ENCODE measurements at places on chromosomes 6 and 20. TPM values are rescaled to one million over a fixed set of nuclear protein-coding genes. Genes with fewer than 3 reads are reported as not detected.

DNA sequence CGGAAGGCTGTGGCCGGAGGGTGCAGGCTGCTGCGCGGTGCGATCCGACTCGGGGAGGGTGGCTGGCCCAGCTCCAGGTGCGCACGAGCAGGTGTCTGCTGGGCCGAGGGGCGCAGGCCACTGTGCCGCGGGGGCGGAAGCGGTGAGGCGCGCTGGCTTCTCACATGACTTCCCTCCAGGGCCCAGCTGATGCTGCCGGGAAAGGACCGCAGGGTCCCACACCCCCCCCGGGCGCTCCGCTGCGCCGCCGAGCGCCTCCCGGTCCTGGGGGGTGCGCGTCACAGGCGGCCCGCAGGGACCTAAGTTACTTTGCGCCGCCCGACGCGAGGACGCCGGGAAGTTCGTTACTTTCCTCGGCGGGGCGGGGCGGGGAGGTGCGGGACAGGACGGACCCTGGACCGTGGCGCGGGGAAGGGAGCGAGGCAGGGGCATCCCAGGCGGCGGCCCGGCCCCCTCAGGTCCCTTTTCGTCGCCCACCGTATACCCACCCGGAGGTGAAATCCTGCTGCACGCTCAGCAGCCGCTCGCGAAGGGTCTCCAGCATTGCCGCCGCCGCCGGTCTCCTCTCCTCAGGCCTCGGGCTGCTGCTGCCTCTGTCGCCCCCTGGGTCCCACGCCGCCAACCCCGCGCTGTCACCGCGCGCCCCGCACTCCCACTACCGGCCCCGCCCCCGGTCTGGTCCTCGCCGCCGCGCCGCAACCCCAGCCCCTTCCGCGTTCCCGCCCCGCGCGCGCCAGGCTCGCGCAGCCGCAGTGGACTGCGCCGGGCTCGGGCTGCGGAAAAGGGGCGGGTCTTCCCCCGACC lies at the start of gene DTNBP1:
Gene DTNBP1, minus strand, starts transcription at position 703 of the 804 bp plus-strand sequence. Its CDS starts 159 bp downstream, at position 544.
- H3K36me3 ChIP-seq: no peaks in the 10 kb centered on the region
- H3K4me3 ChIP-seq: peak within 1 kb of the TSS; percentile 92
- H3K4me1 ChIP-seq: peaks cover 9% of the 10 kb centered on the region
- no peaks in the 10 kb centered on the region for H3K27me3 ChIP-seq
- peak; percentile 92 for DNase-seq

Gene CGAS
- 5.2 TPM for total RNA-seq

Gene OR2H2
- not detected for total RNA-seq

DNA sequence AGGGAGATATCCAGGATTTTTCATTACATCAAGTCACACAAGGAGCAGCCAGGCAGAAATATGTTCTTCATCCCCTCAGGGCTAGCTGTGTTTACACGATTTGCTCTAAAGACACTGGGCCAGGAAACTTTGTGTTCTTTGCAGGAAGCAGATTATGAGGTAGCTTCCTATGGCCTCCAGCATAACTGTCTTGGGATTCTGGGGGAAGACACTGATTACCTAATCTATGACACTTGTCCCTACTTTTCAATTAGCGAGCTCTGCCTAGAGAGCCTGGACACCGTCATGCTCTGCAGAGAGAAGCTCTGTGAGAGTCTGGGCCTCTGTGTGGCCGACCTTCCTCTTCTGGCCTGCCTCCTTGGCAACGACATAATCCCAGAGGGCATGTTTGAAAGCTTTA lies 11.2 kb downstream of the FAM120B start:
- H3K4me3 ChIP-seq: no peak overlapping the region
- H3K27ac ChIP-seq: no peak overlapping the region
- no peaks in the 10 kb centered on the region for H3K27me3 ChIP-seq
- H3K36me3 ChIP-seq: peaks cover 33% of the 10 kb centered on the region
- peaks cover 7% of the 10 kb centered on the region for H3K4me1 ChIP-seq

Gene COL11A2
- total RNA-seq: 172 TPM

Gene XKR7
- total RNA-seq: 0.04 TPM

DNA sequence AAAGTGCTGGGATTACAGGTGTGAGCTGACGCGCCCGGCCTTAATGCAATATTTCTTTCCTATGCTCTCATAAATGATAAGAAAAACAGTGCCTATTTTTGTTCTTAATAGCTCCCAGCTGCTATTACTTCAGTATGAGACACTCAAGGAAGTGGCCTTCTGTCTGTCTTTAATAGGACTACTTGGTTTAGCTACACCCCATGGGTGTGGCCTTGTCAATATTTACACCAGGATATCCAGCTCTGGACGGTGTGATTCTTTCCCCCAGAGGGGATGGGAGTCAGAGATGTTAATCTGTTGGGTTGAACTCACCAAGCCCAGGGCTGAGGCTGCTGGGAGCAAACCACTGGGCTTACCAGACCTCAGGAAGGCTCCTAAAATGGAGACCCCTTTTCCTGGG lies 134.2 kb downstream of the CEP57L1 start:
- DNase-seq: no peak
- H3K4me3 ChIP-seq: no peak overlapping the region
- H3K27ac ChIP-seq: no peak overlapping the region

Gene CCM2L
- 4.9 TPM for total RNA-seq

GRCh38 chr6:18457065-18457737 lies 70.1 kb downstream of the RNF144B start:
- H3K27ac ChIP-seq: no peak overlapping the region
- H3K4me3 ChIP-seq: no peak overlapping the region
- no peaks in the 10 kb centered on the region for H3K27me3 ChIP-seq
- H3K4me1 ChIP-seq: no peaks in the 10 kb centered on the region
- H3K36me3 ChIP-seq: no peaks in the 10 kb centered on the region
- DNase-seq: no peak

Gene CDSN
- not detected for total RNA-seq

GRCh38 chr20:41428285-41428684 lies 61.7 kb upstream of the EMILIN3 start:
- no peak overlapping the region for H3K4me3 ChIP-seq
- no peaks in the 10 kb centered on the region for H3K27me3 ChIP-seq
- no peak overlapping the region for H3K27ac ChIP-seq
- H3K4me1 ChIP-seq: no peaks in the 10 kb centered on the region
- peaks cover 61% of the 10 kb centered on the region for H3K36me3 ChIP-seq

GRCh38 chr6:144027932-144028587 lies 20.0 kb upstream of the PLAGL1 start:
- no peak overlapping the region for H3K4me3 ChIP-seq
- no peaks in the 10 kb centered on the region for H3K4me1 ChIP-seq
- H3K27ac ChIP-seq: no peak overlapping the region
- H3K27me3 ChIP-seq: no peaks in the 10 kb centered on the region

- no peaks in the 10 kb centered on the region for H3K27me3 ChIP-seq
- no peaks in the 10 kb centered on the region for H3K4me1 ChIP-seq
- no peaks in the 10 kb centered on the region for H3K36me3 ChIP-seq
- H3K27ac ChIP-seq: no peak overlapping the region
- DNase-seq: peak; percentile 19
Observed at GRCh38 chr6:47168180-47168579, 126.0 kb upstream of the ADGRF1 start.

DNA sequence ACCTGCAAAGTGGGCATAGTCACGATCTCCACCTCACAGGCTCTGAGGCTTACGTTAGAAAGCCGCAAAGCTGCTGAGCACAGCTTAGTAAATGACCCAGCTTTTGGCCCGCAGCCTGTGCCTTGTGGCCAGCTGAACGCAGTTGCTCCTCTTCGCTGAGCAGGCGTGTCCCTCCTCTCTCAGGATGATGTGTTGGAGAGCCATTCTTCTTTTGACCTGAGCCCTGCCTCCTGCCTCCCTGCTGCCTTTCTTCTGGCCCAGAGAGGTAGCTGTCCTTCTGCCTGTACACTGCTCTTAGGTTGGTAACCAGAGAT lies 47.6 kb upstream of the MYL9 start:
- no peak overlapping the region for H3K4me3 ChIP-seq
- no peak overlapping the region for H3K27ac ChIP-seq
- peaks cover 37% of the 10 kb centered on the region for H3K4me1 ChIP-seq
- no peaks in the 10 kb centered on the region for H3K27me3 ChIP-seq
- peak; percentile 79 for DNase-seq

Gene RSPO4
- total RNA-seq: not detected

Gene CD83
- 15.4 TPM for total RNA-seq

- no peak overlapping the region for H3K4me3 ChIP-seq
- no peaks in the 10 kb centered on the region for H3K27me3 ChIP-seq
- peak overlapping the region; percentile 32 for H3K27ac ChIP-seq
- no peaks in the 10 kb centered on the region for H3K36me3 ChIP-seq
Observed at GRCh38 chr6:106918115-106918514, 56.4 kb downstream of the CD24 start.

DNA sequence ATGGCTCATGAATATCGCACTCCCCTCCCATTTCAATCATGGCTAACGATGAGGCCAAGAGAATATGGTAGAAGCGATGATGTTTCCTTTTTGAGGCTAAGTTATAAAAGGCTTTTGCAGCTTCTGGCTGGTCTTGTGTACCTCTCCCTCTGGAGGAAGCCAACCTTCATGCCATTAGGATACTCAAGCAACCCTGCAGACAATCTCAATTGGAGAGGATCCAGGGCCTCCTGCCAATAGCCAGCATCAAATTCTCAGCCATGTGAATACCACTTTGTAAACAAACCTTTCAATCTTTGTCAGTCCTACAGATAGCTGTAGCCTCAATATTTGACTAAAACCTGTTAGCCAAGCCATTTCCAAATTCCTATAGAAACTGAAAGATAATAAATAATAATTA lies 738.4 kb downstream of the KIF16B start:
- peak; percentile 54 for DNase-seq
- no peak overlapping the region for H3K4me3 ChIP-seq
- H3K27ac ChIP-seq: no peak overlapping the region
- H3K4me1 ChIP-seq: peaks cover 2% of the 10 kb centered on the region
- H3K36me3 ChIP-seq: no peaks in the 10 kb centered on the region

GRCh38 chr6:162630069-162630468 lies 97.5 kb downstream of the PRKN start:
- H3K27me3 ChIP-seq: no peaks in the 10 kb centered on the region
- H3K4me3 ChIP-seq: no peak overlapping the region
- H3K36me3 ChIP-seq: no peaks in the 10 kb centered on the region
- no peaks in the 10 kb centered on the region for H3K4me1 ChIP-seq
- DNase-seq: no peak

DNA sequence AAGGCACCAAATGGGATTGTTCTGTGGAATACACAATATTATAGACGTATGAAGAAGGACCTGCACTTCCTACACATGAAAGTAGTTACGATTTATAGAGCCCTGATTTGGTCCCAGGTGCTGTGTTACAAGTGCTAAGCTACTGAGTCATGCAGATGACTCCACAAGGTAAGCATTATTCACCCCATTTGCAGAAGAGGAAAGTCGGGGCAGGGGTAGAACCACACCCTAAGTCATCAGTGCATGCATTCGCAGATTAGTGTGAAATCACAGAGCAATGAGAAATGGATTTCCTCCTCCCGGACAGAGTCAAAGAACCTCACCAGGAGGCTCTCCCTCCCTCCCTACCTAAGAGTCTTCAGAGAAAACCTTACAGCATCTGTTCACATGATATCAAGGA lies 279.5 kb downstream of the LRFN2 start:
- no peak overlapping the region for H3K27ac ChIP-seq
- H3K27me3 ChIP-seq: peaks cover 9% of the 10 kb centered on the region
- H3K4me3 ChIP-seq: no peak overlapping the region
- no peak for DNase-seq
- no peaks in the 10 kb centered on the region for H3K36me3 ChIP-seq

Gene ADGRB3
- total RNA-seq: 1.5 TPM

Gene ESR1
- 0.44 TPM for total RNA-seq

DNA sequence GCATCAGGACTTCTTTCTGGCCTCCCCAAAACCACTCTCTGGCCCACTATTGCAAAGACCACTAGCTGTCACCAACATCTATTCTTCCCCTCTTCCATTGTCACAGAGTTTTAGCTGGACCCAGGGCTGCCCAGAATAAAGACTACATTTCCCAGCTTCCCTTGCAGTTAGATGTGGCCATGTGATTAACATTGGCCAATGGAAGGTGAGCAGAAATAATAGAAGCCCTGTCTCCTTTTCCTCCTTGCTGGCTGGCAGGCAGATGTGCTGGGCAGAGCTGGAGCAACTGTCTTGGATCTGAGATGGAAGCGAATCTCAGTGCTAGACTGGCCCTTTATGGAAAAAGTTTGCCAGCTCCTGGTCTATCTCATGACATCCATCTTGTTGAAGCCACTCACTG lies 97.0 kb downstream of the KCNB1 start:
- H3K36me3 ChIP-seq: no peaks in the 10 kb centered on the region
- H3K4me1 ChIP-seq: peaks cover 20% of the 10 kb centered on the region
- DNase-seq: peak; percentile 52
- no peak overlapping the region for H3K4me3 ChIP-seq
- H3K27ac ChIP-seq: no peak overlapping the region
- no peaks in the 10 kb centered on the region for H3K27me3 ChIP-seq

- DNase-seq: peak; percentile 86
- H3K4me3 ChIP-seq: no peak overlapping the region
- H3K27ac ChIP-seq: peak overlapping the region; percentile 51
- peaks cover 20% of the 10 kb centered on the region for H3K4me1 ChIP-seq
- no peaks in the 10 kb centered on the region for H3K27me3 ChIP-seq
Observed at GRCh38 chr20:47262365-47263013, 94.0 kb downstream of the ZMYND8 start.

Gene TBXT
- not detected for total RNA-seq

GRCh38 chr20:47024461-47024937 lies 129.9 kb downstream of the EYA2 start:
- peaks cover 4% of the 10 kb centered on the region for H3K27me3 ChIP-seq
- H3K27ac ChIP-seq: peak overlapping the region; percentile 55
- peaks cover 5% of the 10 kb centered on the region for H3K4me1 ChIP-seq
- peak; percentile 87 for DNase-seq
- peaks cover 4% of the 10 kb centered on the region for H3K36me3 ChIP-seq

Gene CHRNA4
- 0.71 TPM for total RNA-seq

GRCh38 chr6:109760208-109760607 lies 69.1 kb downstream of the FIG4 start:
- H3K27me3 ChIP-seq: no peaks in the 10 kb centered on the region
- H3K4me3 ChIP-seq: no peak overlapping the region
- DNase-seq: no peak
- no peaks in the 10 kb centered on the region for H3K36me3 ChIP-seq
- H3K4me1 ChIP-seq: no peaks in the 10 kb centered on the region

DNA sequence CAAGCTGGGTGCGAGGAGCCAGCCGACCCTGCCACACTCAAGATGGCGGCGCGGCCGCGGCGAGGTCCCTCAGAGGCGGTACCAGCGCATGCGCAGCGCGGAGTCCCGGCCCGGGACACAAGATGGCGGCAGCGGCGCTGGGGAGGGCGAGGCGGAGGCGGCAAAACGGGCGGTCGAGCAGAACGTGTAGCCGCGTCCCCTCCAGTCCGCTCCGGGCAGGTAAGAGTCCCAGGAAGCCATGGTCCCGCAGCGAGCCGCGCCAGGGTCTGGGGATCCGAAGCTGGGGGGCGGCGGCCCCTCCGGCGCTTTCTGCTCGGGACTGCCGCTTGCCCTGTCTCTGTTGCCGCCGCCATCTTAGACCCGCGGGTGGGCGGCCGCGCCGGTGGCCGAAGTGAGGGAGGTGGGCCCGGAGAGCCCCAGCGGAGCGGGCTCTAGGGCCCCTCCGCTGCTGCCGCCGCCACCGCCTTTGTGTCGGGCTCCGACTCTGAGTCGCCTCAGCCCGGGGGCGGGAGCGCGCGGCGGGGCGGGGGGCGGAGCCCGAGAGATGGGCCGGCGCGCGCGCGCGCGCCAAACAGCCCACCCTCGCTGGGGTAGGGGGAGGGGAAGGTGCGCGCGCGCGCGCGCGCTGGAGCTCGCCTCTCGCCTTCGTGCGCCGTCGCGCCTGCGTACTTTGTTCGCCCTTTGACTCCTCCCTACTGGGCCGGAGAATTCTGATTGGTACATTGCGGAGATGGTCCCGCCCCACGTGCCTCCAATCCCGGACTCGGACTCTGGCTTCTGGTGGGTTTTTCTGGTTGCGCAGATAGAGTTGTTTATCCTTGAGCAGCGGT lies at the start of gene PCIF1:
Gene PCIF1, plus strand, starts transcription at position 98 of the 830 bp plus-strand sequence. CDS start 4,317 bp downstream, outside the sequence.
- H3K36me3 ChIP-seq: peaks cover 32% of the 10 kb centered on the region
- H3K4me1 ChIP-seq: peaks cover 18% of the 10 kb centered on the region

- H3K4me3 ChIP-seq: no peak overlapping the region
Observed at GRCh38 chr6:108652375-108652774, 91.7 kb downstream of the FOXO3 start.

Data from muscle of leg (tissue), 16 donors.